ENCODE measurements at places on chromosomes 3 and 15. TPM values are rescaled to one million over a fixed set of nuclear protein-coding genes. Genes with fewer than 3 reads are reported as not detected.

The DGKG gene
- 0.04 TPM for total RNA-seq

- DNase-seq, result no peak
Measured at GRCh38 chr3:86180696-86181095, 810.3 kb downstream of the VGLL3 start.

The ASB14 gene
- not detected for total RNA-seq

- DNase-seq, result no peak
Measured at GRCh38 chr15:32746116-32746857, 28.5 kb downstream of the GREM1 start.

- no peak for DNase-seq
Measured at GRCh38 chr3:63872135-63872924, 8.7 kb downstream of the ATXN7 start.

DNA sequence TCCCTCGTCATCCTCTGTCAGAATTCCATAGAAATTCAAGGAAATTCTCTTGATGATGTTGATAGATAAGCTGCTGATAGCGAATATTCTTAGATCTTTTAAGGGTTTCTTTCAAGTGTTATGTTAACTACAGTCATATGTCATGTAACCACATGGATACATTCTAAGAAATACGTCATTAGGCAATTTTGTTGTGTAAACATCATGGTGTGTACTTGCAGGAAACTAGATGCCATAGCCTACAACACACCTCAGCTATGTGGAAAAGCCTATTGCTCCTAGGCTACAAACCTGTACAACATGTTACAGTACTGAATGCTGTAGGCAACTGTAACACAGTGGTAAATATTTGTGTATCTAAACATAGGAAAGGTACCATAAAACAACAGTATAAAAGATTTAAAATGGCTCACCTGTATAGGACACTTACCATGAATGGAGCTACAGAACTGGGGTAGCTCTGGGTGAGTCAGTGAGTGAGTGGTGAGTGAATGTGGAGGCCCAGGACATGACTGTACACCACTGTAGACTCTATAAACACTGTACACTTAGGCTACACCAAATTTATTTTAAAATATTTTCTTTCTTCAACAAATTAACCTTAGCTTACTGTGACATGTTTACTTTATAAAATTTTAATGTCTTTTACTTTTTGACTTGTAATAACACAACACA lies 34.6 kb downstream of the GLDN start:
- DNase-seq, result no peak

GRCh38 chr3:123732447-123732846 lies 147.6 kb upstream of the HACD2 start:
- DNase-seq, result no peak

DNA sequence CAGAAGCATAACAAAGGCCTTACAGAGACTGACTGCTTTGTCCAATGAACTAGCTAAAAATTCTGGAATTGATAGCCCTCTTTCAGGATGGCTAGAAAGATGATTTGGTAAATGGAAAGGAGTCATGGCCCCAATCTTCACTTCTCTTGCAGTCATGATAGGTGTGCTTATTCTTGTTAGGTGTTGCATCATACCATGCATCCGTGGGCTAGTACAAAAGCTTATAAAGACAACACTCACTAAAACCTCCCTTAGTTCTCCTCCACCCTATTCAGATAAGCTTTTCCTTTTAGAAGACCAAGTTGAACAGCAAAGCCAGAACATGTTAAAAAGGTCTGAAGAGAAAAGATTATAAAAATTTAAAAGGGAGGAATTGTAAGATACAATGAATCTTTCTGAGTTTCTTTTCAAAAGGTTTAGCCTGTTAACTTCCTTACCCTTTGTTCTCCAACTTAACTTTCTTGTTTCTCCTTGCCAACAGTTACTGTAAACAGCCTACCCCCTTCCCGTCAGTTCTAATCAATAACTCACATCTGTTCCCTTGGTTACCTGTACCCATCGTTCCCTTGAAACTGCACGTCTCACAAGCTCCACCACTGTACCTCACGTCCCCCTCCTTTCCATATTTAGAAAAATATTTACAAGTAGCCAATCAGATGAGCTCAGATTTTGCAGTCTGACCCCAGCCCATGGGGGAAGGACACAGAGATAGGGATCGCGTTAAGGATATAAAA lies 105.8 kb downstream of the ZBBX start:
- no peak for DNase-seq

- no peak for DNase-seq
Measured at GRCh38 chr3:101189796-101190195, 130.6 kb downstream of the IMPG2 start.

The POPDC2 gene
- 2.2 TPM for total RNA-seq

- DNase-seq, result no peak
Measured at GRCh38 chr3:57863380-57863779, 107.3 kb downstream of the SLMAP start.

DNA sequence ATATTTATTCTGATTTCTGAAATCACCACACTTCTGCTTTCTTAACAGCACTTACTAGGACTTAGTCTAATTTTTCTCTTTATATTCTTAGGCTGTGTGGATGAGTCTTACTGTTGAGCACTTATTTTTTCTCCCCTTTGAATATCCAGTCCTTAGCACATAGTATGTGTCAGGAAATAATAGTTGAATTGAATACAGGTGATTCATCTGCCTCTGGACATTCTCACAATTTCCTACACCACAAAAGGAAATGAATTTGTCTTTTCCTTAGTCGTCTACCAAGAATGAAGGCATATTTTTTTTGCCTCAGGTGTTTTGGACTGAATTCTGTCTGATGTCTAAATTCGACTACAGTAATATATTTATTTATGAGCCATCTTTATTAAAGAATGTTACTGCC lies 204.2 kb downstream of the GHSR start:
- DNase-seq, result no peak

The CCR3 gene
- not detected for total RNA-seq

GRCh38 chr15:94691169-94691568 lies 459.8 kb downstream of the MCTP2 start:
- no peak for DNase-seq

The PCLAF gene
- total RNA-seq, result 90.3 TPM

The ACOX2 gene
- not detected for total RNA-seq

The IGSF11 gene
- total RNA-seq, result not detected

- DNase-seq, result no peak
Measured at GRCh38 chr3:194867270-194867983, 181.7 kb downstream of the FAM43A start.

The TERC gene
- 15.5 TPM for total RNA-seq

DNA sequence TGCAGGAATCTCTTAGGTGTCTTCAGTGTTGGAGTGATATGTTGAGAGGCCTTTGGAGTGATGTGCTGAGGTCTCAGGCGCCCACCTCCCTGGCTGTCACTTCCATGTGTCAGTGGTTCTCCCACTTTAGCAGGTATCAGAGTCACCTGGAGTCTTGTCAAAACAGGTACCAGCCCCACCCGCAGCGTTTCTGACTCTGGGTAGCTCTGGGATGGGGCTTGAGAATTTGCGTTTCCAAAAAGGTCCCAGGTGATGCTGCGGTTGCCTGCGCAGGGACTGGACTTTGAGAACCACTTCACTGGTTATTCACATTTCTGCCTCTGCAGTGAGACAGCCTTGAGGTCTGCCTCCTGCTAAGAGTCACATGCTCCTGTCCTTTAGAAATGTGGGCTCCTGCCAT lies 15.5 kb downstream of the UMPS start:
- no peak for DNase-seq

DNA sequence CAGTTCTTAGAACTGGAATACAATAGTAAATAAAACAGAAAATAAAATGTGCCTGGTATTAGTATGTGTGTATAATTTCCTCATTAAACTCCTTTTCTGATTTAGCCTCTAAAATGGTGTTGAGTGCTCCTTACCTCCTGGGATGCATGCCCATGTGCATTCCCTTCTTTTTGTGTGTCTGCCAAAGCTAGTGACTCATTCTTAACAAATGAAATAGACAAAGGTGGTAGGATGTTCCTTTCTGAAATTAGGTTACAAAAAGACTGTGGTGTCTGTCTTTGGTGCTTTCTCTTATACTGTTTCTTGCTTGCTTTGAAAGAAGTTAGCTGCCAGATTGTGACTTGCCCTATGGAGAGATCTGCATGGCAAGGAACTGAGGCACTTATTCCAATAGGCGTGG lies 623.7 kb downstream of the GRM7 start:
- no peak for DNase-seq

DNA sequence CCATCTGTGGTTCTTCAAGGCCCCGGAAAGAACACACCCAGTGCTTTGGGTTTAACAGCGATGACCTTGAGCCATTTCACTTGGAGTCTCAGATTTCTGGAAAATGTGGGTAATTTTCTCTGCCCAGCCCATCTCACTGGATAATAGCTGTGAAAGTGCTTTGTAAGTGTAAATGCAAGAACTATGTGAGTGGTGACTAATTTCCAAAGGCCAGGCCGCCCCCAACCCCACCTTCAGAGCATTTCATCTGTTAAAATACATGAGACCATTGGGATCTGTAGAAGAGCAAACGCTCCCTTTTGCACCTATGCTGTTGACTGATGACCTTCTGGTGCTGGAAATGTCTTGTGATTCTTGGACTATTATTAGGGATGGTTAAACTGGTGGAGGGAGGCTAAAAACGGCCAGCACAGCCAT lies 196.8 kb upstream of the LPP start:
- no peak for DNase-seq

The CD200R1 gene
- 3.5 TPM for total RNA-seq

DNA sequence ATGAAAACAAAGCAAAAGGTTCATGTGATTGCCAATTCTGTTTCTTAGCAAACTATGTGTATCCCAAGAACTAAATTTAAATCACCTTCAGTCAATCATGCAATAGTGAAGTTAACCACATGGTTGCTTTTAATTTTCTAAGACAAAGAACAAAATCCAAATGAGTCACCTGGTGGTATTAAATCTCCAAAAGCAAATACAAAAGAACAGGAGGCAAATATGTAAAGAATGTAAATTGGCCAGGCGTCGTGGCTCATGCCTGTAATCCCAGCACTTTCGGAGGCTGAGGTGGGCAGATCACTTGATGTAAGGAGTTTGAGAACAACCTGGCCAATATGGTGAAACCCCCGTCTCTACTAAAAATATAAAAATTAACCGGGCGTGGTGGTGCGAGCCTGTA lies 54.2 kb upstream of the PIK3R4 start:
- no peak for DNase-seq

The GOLGA8Q gene
- not detected for total RNA-seq

DNA sequence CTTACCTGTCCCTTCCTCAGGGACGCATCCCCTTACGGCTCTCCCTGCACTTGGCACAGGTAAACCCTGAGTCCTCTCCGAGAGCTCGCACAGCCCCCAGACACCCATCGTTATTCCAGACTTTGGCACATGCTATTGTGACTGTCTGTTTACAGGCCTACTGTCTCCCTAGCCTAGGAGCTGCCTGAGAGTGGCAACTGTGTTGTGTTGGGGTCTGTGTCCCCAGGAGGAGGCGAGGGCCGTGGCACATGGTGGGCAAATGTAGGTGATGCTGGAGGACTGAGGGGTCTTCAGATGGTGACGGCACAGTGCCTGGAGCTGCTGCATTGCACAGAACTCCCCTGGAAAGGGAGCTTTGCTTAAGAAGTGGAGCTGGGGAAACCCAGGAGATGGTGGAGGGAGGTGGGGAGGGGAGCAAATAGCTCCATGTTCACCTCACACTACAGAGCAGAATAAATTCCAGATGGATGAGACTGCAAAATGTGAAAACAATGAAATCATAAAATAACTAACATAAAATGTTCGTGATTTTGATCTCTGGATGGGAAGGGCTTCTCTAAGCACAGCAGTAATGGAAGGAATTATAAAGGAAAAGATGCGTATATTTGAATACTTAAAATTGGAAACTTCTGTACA lies 96.5 kb downstream of the SMAD6 start:
- no peak for DNase-seq

The TM6SF1 gene
- 0.78 TPM for total RNA-seq

GRCh38 chr3:119365418-119365817 lies 71.2 kb downstream of the ARHGAP31 start:
- DNase-seq, result no peak

The ZNF660 gene
- total RNA-seq, result 0.35 TPM
